NCI-H524 (cell line): ENCODE measurements at places on chromosomes 3 and 15.
A peak's percentile ranks its signal among the peaks of the same experiment; 100 is the strongest.

DNA sequence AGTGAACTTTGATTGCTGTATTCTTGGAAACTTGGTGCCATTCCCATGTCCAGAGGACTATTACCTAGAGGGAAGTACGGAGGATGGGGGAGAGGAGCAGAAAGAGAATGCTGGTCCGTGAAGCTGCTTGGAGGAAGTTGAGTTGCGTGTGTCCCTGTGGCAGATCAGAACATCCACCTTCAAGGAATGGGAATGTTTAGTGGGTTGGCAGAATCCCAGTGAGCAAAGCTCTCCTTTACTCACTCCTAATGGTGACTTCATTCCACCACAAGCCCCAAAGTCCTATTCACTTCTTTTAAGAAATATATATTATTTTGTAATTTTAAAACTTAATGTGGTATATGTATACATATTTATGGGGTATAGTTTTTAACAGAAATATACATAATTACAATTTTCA lies 247.8 kb upstream of the FEZF2 start:
- DNase-seq, result no peak

GRCh38 chr3:121663171-121663847 lies 2.6 kb upstream of the HCLS1 start:
- DNase-seq, result no peak

DNA sequence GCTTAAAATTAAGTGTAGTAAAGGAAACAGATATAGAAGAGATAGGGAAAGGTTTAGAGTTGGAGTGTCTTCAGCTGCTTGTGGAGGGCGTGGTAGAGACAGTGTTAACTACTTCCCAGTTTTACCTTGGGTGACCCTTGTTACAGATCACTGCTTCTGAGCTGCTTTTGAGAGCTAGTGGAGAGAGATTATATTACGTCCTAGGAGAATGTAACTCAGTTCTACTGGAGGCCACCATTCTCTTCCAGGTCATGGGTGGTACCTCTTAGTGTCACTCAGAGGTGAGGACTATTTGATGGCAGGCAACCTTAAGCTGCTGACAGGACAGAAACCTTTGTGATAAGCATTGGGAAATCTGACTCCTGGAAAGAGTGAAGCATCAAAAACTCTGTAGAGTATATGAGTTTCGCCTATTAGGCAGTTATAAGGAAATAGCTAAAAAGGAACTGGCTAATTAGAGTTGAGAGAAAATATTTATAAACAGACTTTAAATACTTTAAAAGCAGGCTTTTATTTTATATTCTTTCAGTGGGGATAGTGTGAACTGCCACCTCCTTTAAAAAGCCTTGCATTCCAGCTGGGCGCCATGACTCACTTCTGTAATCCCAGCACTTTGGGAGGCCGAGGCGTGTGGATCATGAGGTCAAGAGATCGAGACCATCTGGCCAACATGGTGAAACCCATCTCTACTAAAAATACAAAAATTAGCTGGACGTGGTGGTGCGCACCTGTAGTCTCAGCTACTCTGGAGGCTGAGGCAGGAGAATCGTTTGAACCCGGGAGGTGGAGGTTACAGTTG lies 106.5 kb downstream of the ZNF609 start:
- peak; percentile 82 for DNase-seq

GRCh38 chr3:195596765-195597171 lies 13.0 kb upstream of the APOD start:
- DNase-seq, result no peak

- no peak for DNase-seq
Observed at GRCh38 chr3:166461626-166462025, 624.4 kb upstream of the BCHE start.

GRCh38 chr3:50525987-50526386 lies 22.6 kb upstream of the CACNA2D2 start:
- no peak for DNase-seq

DNA sequence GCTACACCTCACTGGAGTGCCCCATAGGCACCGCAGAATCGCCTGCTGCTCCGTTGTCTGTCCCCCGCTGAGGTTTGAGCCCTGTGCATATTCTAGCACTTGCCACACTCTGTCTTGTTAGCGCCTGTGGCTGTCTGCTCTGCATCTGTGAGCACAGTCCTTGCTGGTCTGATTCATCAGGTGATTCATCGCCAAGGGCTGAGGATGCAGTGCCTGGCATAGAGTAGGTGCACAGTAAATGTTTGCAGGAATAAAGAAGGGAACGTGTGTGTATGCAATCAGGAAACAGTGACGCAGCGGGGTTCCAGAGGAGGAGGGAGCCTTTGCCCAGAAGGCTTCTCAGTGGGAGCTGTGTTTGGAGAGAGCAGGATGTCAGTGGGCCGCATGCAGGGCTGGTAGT lies 124.0 kb upstream of the PLXNA1 start:
- no peak for DNase-seq

GRCh38 chr3:126109880-126110235 lies 25.9 kb upstream of the SLC41A3 start:
- DNase-seq, result no peak

DNA sequence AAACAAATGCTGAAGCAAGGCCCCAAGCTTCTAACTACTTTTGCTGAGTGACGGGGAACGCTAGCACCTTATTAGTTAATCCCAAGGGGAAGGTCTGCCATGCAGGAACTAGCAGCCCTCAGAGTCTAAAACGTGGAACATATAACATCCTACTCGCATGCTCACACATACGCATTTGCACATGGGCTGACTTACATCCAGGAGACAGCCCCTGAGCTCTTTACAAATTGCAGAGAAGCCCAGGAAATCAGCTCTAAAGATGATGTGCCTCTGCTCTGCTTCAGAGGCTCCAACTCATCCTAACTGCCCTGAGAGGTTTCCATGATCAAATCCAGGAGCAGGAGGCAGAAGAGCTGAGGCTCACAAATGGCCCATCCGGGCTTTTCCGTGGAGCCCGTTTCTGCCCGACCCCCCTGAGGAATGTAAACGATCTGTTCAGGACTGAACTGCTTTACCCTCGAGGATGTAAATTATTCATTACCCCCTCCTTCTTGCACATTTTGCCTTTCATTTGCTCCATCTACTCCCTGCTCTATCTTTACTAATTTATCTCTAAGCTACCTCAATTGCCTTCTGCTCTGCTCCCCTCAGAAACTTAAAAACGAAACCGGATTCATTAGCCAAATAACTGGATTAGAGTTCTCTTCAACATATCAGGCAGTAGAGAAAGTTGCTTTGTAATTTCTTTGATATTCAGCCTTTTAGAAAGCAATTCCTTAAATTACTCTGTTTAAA lies 141.9 kb upstream of the CCDC54 start:
- no peak for DNase-seq

DNA sequence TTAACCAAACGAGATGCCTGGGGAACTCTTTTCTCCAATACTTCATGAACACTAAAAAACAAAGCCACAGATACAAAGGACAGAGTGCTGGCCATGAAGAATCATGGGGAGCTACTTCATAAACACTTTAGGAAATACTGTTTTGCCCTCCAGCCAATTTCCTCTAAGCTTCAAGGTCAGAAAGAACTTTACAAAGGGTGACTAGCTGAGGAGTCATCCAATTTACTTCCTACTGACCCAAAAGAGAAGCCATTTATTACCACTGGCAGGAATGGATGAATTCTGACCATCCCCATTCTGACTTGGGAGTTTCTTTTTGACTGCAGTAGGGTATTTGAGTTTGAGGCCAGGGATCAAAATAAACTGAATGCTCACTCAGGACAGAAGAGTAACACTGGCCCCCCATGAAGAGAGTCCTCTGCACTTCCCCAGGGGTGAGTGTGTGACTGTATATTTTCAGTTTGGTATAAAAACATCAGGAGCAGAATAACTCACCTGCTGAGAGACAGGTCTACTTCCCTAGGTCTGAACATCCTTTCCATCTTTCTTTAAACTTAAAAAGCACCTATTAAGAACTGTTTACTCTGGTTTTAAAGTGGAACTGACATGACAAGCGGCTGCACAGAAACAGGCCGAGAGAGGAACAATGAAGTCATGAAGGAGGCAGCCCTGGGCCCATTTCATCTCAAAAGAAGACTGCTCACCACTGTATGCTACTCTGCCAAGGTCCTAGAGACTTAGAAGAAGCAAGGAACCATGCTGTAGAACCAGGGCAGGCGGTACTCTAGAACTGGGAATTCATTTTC lies 203.6 kb downstream of the TNIK start:
- DNase-seq, result no peak

DNA sequence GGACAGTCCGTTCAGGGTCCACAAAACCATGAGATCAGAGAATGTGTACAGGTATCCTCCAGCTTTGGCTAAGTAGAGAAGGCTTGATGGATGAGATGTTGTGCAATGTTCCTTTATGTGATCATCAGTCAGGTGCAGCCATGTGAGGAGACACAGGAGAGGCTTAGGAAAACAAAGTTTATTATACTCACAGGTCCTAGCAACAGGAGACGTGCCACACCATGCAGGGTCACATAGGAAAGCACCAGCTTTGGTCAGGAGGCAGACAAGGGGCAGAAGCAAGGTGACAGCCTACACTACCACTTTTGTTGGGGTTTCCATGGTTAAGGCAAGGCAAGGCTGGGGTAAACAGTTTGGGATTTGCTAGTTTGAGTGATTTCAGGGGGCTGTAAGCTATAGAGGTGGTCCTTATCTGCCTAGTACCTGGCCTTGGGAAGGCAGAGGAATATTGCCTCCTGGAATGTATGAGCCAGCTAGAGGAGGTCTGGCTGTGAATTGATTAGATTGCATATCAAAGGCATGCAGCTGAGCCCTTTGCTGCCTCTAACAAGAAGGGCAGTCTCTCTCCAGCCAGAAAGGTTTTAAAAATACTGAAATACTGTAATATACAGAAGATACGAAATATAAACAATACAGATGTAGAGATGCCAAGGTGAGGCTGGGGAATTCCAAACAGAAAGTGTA lies 248.6 kb downstream of the RYR3 start:
- no peak for DNase-seq

DNA sequence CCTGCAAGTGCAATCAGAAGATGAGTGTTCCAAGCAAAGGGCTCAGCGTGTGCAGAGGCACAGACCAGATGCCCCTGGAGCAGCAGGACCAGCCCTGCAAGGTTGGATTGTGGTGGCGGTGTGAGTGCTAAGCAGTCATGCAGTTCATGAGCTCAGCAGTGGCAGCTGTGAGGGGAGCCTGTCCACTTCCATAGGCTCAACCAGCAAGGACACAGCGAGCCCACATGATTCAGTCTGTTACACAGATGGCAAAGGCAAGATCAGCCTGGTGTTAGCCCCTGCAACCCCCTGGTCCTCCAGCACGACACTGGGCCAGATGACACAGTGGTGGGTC lies 95.9 kb upstream of the PRR23E start:
- peak; percentile 55 for DNase-seq

DNA sequence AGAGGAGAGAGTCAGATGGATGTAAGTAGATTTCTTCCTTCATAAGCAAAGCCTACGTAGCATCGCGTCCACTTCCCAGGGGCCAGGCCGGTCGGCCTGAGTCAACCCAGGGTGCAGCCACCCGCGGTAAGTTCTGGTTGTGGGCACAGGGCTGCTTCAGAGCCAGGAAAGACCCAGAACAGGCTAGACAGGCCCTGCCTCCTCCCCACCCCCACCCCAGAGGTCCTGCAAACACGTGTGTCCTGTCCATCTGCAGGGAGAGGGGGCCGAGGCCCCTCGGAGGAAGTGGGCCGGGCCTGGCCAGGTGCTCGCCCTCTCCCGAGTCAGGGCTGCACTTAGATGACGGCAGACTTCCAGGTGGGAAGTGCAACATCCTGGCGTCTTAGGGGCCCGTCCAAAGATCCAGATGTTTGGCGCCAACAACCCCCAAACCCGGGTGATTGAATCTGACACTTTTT lies 100.8 kb upstream of the ALDH1A3 start:
- no peak for DNase-seq

GRCh38 chr3:135964160-135964955 lies 1.2 kb upstream of the PPP2R3A start:
- no peak for DNase-seq

GRCh38 chr3:131630097-131630496 lies 127.3 kb upstream of the MRPL3 start:
- no peak for DNase-seq

- no peak for DNase-seq
Observed at GRCh38 chr3:190086191-190086590, 34.5 kb downstream of the P3H2 start.

- DNase-seq, result no peak
Observed at GRCh38 chr3:134068429-134068828, 38.7 kb upstream of the SLCO2A1 start.

GRCh38 chr3:44186111-44186672 lies 55.5 kb upstream of the TOPAZ1 start:
- DNase-seq, result no peak

GRCh38 chr15:28185148-28185895 lies 86.2 kb upstream of the OCA2 start:
- DNase-seq, result no peak

- peak; percentile 47 for DNase-seq
Observed at GRCh38 chr15:55917881-55918296, 75.5 kb downstream of the NEDD4 start.

DNA sequence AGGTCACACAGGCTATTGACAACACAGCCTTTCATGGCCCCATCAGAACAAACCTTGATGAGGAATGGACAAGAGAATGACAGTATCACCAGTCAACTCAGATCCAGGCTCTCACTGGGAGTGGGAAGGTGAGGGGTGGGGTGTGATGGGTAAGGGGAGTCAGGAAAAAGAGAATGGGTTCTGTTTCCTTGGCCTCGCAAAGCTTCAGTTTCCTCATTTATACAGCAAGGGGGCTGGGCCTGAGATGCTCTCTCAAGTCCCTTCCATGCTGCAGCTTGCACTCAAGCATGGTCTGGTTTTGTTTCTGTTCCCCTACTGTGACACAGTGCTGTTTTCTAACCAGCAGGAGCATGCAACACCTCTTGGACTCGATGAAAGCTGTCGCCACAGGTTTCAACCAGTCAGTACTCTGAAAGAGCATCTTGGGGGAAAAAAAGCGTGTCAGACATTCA lies 65.7 kb upstream of the IL12A start:
- no peak for DNase-seq

DNA sequence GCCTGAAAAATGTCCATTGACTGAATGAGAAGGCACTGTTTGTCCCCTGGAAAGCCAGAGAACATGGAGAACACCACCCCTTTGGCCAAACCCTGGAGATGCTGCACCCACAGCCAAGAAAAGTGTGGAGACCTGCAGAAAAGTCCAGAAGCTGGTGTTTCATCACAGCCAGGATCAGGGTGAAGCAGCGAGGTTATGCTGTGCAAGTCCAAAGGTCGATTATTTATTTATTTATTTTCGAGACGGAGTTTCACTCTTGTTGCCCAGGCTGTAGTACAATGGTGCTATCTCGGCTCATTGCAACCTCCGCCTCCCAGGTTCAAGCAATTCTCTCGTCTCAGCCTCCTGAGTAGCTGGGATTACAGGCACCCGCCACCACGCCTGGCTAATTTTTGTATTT lies 5.5 kb upstream of the CTSH start:
- no peak for DNase-seq

DNA sequence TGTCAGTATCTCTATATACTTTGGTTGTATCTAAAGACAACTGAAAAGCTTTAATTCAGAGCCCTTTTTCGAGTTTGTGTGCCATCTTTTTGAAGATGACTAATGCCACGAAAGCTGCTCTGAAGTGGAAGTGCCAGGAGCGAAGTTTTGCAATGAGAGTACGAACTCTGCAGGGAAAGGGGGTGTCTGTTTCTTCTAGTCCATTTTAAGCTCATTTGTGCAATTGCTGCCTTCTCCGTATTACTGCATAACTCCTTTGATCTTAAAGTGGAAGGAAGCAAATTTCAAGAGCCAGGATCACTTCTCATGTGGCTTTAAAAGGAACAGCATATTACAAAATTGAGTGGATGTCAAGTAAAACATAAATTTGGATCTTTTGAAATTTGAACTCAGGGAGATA lies 245.3 kb downstream of the FEZF2 start:
- DNase-seq, result no peak

- DNase-seq, result no peak
Observed at GRCh38 chr15:41483519-41483918, 10.2 kb upstream of the ITPKA start.

GRCh38 chr3:159837725-159838124 lies 150.9 kb upstream of the IL12A start:
- DNase-seq, result peak; percentile 30
